RPMI7951 (cell line): ENCODE measurements at places on chromosomes 12 and 14.
A peak's percentile ranks its signal among the peaks of the same experiment; 100 is the strongest.

DNA sequence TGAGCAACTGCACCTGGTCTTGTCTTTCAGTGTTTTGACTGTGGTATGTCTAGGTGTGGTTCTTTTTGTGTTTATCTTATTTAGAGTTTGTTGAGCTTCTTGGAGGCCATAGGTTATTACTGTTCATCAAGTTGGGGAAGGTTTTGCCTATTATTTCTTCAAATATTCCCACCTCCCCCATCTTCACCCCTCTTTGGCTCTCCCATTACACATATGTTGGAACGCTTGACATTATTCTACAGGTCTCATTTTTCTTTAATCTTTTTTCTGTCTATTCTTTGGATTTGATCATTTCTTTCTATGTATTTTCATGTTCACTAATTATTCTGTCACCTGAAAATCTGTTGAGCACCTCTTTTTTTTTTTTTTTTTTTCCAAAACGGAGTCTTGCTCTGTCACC, 16.2 kb downstream of the MAPKAPK5 start:
- DNase-seq: no peak

- peak; percentile 80 for DNase-seq
Measured at GRCh38 chr14:94129111-94129757, at the start of gene IFI27L2. TSS of gene IFI27L2 (minus strand) at chr14:94129604. CDS start at chr14:94129564, 40 bp downstream.

GRCh38 chr12:46349253-46349652, 23.3 kb downstream of the SLC38A2 start:
- no peak for DNase-seq

- no peak for DNase-seq
Measured at GRCh38 chr14:105497671-105498429, 6.8 kb downstream of the TEDC1 start.

DNA sequence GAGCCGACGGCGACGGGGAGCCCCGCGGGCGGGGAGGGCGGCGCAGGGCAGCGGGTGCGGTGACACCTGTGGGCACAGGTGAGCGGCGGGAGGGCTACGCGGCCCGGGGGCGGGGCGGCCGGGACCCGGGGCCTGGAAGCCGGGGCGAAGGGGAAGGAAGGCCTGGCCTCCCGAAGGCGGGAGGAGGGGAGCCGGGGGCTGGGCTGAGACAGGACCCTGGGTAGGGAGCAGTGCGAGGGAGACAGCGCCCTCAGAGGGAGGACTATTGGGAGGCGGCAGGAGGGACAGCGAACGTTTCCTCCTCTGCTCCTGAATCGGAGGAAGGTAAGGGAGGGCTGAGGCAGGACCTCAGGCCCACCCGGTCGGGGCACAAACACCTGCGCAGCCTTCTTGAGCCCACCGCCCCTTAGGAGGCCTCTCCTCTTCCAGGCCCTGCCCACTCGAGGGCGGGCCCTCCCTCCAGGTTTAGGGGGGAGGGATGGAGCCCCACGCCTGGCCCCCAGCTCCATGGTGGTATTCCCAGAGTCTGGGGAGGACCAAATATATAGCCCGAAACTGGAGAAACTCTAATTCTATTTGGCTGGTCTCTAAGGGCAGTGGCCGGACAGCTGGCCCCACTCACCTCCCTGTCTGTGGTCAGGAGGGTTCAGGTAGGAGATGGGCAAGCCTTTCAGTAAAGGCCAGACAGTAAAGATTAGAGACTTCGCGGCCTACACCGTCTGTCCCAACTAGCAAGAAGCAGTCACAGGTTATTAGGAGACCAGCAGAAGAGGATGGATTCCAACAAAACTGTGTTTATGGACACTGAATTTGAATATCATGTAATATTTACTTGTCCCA, 509 bp downstream of the PLEKHG6 start:
- no peak for DNase-seq

DNA sequence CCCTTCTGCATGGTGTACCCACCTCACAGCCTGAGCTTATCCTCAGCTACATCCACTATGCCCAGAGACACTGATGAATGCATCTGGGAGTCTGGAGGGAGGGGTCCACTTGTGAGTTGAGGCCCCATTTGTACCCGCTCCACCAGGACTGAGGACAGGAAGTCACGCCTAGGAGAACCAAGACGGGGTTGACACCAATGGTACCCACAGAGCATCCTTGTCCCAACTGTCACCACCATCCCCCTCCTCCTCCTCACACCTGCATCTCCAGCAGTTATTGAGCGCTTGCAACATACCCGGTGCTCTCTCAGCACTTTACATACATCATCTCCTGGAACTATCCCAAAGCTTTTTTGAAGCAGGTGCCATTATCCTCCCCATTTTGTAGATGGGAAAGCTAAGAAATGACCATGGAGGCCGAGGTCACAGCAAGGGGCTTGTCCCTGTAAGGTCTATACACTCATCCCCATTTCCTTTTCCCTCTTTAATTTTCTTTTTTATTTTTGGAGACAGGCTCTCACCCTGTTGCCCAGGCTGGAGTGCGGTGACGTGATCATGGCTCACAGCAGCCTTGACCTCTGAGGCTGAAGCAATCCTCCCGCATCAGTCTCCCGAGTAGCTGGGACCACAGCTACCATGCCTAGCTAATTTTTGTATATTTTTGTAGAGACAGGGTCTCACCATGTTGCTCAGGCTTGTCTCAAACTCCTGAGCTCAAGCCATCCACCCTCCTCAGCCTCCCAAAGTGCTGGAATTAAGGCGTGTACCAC, 31.7 kb downstream of the DGLUCY start:
- DNase-seq: no peak

DNA sequence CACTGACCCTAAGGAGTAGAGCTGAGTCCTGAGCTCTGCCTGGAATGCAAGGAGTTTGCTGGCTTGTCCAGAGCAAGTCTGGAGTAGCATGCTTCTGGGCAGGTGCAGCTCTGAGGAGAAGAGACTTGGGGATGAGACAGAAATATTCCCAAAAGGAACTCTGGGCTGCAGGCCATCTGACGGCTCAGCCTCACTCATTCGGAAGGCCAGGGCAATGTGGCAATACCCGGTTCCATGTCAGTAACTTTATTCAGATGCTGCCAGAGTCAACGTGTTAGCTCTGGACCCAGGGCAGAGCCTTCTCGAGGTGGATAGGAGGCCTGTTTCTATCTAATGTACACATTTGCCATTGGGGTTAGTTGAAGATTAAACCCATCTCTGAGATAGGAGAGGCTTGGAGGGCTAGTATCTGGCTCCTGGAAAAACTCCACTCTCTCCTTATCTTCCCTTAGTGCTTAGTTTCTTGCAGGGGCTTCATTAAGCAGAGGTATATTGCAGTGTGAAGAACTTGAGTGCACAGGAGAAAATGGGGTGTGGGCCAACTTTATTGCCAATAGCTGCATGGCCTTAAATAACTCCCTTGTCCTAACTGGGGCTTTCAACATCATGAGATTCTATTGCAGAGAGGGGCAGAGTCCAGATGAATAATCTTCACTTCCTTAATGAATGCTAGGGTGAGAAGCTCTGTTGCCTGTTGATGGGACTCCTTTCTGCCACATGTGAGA, 65.6 kb downstream of the NTF3 start:
- peak; percentile 46 for DNase-seq

DNA sequence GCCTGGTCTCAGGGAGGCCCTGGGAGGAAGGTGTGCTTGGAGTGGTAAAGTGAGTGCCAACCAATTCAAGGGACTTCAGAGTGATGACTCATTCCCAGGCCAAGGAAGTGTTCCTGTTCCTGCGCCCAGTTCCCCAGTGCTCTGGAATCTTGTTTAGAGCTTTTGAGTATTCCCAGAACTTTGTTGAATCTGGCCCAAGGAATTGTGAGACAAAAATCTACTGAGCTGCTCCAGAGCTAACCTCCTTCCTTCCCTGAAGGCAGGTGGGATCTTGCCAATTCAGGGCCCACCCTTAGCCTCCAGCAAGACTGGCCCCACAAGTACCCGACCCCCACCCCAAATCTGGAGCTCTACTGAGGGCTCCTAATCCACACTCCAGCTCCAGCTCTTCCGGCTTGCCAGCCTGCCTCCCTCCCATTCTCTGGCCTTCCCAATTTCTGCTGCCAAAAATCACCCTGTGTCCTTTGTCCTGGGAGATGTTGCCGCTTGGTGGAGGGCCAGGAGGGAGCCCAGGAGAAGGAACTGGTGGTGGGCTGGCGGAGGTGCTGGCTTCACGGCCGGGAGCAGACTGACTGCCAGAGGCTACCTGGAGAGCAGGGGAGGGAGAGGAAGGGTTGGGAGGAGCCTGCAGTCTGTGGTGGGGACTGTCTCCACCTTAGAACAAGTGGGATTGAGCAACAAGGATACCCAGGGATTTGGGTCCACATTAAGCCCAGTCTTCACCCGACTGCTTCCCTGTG, 2.0 kb upstream of the ATN1 start:
- DNase-seq: peak; percentile 90

GRCh38 chr12:118094039-118094438, 9.8 kb downstream of the VSIG10 start:
- DNase-seq: no peak

DNA sequence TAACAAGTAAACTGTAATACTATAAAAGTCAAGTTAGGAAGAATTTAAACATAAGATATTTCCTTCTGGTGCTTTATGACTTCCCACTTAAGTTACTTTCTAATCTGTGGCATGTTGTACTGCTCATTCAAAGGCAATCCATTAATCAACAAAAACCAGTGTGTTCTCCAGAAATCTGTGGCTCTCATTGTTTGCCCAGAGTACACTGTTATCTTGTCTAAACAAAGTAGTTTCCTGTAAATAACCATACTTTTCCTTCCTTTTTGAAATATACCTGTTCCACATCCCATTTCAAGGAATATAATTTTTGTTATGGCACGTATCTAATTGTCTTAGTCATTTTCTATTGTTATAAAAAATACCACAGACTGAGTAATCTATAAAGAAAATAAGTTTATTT, 184.1 kb downstream of the CCER1 start:
- no peak for DNase-seq

- no peak for DNase-seq
Measured at GRCh38 chr12:25746131-25746530, 193.0 kb upstream of the LMNTD1 start.

- DNase-seq: no peak
Measured at GRCh38 chr12:130147875-130148596, 14.2 kb upstream of the FZD10 start.

GRCh38 chr14:36525746-36526099, 5.7 kb upstream of the NKX2-1 start:
- no peak for DNase-seq

- DNase-seq: no peak
Measured at GRCh38 chr14:47833011-47833410, 157.6 kb upstream of the MDGA2 start.

DNA sequence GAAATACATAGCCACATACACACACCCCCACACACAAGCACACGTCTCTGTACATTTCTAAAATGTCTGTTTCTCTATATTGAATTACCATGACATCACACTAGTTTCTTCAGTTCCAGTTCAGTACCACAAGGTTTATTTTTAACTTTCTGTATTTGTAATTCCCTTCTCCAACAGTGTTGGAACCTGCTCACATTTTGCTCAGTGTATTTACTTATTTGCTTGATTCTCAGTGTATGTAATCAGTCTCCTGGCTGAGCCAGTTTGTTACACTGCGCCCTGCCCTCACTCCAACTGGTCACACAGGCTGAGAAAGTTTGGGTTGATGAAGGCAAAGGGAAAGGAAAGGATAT, 67.1 kb downstream of the MON2 start:
- no peak for DNase-seq

- DNase-seq: no peak
Measured at GRCh38 chr14:90487462-90487861, 90.6 kb downstream of the CALM1 start.

GRCh38 chr12:53868511-53868986, 70.1 kb upstream of the HOXC13 start:
- no peak for DNase-seq

GRCh38 chr12:29039013-29039412, 110.1 kb upstream of the FAR2 start:
- DNase-seq: peak; percentile 63

DNA sequence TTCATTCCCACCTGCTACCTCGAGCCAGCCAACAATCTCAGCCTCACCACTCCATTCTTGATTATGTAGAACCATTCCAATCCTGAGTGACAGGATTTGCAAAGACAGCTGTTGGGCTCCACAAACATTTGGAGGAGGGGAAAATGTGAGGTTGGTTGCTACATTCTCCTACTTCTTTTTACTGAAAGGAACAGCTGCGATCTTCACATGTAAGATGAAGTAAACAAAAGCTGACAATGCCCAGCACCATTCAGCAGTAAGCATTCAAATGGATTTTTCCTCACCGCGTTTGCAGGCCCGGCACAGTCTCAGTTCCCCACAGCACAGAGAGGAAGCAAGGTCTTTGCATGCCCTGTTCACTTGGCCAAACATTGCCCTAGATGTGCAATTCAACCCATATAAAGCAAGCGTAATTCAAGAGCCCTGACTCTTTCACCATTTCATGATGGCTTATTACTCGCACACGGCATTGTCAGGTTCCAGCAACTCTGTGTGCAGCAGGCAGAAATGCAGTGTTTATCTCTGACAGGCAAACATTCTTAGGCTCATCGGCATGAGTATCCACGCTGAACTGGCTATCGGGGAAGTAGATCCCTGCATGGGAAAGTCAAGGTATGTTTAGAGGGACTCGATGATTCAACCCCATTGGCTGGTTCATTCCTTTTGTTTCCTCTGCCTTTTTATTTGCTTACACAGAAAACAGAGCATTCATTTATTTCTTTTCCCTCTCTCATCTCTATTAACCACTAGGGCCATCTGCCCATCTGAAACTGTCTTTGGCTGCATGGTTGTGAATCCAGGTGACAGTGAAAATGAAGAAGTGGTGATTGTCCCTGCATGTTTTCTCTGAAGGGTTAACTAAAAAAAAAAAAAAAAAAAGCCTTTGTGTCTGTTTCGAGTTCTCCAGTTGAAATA, 236.1 kb upstream of the PLEKHG7 start:
- DNase-seq: no peak

GRCh38 chr12:7695566-7696197, at the start of gene GDF3:
TSS of gene GDF3 (minus strand) at chr12:7695775. CDS start at chr12:7695728, 47 bp downstream.
- no peak for DNase-seq

- DNase-seq: no peak
Measured at GRCh38 chr14:96486705-96487104, 15.5 kb upstream of the PAPOLA start.

GRCh38 chr12:34289431-34290380, 267.4 kb downstream of the ALG10 start:
- DNase-seq: no peak

GRCh38 chr14:75673345-75674035, 12.4 kb downstream of the TTLL5 start:
- DNase-seq: no peak

DNA sequence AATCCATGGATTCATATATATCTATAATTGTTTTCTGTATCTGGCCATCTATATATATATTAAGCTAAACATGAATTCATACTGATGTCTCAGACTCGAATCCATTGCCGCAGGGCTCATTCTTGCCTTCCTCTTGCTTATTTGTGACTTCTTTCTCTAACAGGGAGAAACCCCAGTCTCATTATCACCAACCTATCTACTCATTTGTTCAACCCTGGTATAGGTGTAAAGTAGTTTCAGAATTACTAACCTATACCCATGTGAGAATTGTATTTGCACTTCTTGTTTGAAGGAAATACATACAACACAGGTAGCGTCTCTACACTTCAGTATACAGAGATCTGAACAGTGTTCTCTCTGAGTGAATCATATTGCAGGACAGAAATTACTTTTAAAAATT, 77.7 kb downstream of the PTPN11 start:
- no peak for DNase-seq
